ENCODE measurements at places on chromosomes 3 and 15.

- no peak for DNase-seq
Measured at GRCh38 chr3:149077628-149078027, 8.7 kb downstream of the HLTF start.

GRCh38 chr3:170564664-170565063 lies 21.2 kb downstream of the SLC7A14 start:
- no peak for DNase-seq

DNA sequence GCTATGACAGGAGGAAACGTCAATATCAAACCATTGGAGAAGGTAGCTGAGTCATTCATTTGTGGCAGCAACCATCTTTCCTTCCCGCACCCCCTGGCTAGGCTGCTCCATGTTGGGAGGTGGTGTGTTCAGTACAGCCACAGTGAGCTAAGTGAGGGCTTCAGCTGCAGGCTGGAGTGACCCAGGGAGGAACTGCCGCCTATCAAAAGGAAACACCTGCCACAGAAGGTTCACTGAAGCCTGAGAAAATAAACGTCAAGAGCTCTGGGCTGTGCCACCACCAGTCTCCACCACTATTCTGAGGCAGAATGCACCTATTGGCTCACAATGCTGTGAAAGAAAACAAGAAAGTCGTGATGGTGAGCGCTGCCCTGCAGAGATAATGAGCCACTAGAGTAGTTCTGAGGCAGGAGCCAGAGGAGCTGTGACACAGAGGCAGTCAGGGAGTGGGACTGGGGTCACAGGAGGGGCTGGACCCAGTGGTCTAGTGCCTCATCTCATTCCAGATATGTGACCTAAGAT lies 34.8 kb upstream of the CD47 start:
- peak; percentile 36 for DNase-seq

DNA sequence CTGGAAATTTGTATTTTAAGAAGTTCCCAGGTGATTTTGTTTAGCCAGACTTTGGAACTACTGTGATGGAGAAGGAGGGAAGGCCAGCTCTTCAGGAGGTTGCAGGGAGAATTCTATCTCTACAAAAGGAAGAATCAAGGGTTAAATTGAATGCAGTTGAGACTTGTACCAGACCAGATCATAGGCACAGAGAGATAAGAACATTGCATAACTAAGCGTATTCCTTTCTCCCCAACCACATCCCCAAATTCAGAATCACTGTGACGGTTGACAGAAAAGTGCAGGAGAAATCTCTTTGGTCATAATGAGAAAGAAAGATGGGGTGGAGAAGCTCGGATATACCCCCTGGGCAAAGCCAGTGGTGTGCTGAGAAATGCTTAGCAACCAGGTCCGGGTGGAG lies 7.2 kb downstream of the PLD1 start:
- DNase-seq = no peak

- no peak for DNase-seq
Measured at GRCh38 chr15:60219866-60220265, 177.9 kb downstream of the ANXA2 start.

- DNase-seq = no peak
Measured at GRCh38 chr15:27576576-27576975, 522.5 kb downstream of the OCA2 start.

DNA sequence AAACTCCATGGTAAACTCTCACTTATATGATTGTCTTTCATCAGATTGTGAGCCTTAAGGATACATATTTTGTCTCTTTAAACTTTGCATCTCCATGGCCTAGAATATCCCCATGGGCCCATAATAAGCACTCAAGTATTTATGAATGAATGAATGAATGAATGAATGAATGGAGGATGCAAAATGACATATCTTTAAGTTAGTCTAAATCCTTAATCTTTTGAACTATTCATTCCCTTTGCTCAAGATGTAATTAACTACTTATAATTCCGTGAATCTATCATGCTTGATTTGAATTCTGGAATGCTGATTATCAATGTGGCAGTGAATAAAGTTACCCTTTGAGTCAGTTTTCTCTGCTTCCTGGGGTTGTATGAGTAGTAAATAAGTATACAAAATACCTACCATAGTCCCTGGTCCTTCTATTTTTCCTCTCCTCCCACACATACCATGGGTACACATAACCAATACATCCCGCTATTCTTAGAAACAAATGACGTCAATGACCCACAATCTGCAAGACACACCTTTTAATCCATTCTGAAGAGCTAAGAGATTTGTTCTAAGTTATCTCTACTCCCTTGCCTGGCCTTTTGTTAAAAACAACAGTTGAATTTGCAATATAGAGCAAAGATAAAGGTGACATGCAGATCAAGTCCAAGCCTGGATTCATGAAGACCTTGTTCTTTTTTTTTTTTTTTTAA lies 94.5 kb downstream of the FBN1 start:
- no peak for DNase-seq

DNA sequence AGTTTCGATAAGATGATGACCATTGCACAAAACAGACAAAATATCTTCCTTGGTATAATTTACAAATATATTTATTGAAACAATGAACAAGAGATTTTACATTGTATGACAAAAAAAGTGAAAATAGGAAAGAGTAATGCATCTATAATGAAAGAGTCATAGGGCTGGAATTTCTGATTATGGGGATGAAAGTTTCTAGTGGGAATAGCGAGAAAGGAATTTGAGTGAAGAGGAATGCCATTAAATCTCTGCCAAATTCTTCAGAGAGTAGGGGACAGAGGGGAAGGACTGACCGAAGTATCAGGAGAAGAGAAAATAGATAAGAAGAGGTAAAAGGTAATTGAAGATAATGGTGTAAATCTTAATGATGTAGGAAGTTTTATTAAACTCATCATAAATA lies 125.4 kb downstream of the VGLL3 start:
- no peak for DNase-seq

- no peak for DNase-seq
Measured at GRCh38 chr15:92510163-92510882, 116.6 kb downstream of the ST8SIA2 start.

DNA sequence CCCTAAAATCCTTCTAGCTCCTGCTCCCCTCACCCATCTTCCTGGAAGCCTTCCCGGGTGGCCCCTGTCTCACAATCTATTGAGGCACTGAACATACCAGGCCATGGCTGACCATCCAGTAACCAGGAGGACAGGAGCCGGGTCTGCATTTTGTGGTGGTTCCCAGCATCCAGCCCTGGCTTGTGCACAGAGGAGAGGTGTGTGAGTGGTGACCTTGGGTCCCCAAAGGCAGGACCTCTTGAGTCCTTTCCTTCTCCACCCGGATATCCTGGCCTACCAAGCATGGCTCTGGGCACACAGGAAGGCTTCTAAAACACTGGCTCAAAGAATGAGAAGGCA lies 7.8 kb downstream of the CSK start:
- DNase-seq = no peak

DNA sequence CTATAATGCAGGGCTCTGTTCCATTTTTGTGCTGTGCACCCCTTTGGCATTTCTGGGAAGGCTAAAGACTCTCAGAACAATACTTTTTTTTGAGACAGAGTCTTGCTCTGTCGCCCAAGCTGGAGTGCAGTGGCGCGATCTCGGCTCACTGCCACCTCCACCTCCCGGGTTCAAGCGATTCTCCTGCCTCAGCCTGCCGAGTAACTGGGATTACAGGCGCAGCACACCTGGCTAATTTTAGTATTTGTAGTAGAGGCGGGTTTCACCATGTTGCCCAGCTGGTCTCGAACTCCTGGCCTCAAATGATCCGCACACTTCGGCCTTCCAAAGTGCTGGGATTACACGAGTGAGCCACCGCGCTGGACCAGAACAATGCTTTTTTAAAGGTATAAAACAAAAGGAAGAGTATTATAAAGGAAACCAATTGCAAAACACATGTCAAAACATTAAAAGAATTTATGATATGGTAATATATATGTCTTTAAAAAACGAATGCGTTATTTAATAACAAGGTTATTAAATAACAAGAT lies 999 bp downstream of the SQOR start:
- no peak for DNase-seq

DNA sequence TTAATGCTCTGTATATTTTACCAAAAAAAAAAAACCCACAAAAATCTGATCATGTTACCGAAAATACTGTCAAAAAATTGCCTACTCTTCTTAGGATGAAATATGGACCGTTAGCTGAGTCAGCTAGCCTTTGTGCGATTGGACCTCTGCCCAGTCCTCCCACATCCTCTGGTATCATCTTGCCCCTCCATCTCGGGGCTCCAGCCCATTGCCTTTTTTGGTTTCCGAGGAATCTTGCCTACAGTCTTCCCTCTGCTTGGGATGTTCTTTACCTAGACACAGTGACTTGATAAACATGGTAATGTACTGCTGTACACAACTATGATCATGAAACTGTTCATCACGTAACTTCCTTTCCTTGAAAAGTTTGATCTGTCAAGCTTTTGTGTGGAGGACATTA lies 371.4 kb downstream of the SV2B start:
- no peak for DNase-seq

DNA sequence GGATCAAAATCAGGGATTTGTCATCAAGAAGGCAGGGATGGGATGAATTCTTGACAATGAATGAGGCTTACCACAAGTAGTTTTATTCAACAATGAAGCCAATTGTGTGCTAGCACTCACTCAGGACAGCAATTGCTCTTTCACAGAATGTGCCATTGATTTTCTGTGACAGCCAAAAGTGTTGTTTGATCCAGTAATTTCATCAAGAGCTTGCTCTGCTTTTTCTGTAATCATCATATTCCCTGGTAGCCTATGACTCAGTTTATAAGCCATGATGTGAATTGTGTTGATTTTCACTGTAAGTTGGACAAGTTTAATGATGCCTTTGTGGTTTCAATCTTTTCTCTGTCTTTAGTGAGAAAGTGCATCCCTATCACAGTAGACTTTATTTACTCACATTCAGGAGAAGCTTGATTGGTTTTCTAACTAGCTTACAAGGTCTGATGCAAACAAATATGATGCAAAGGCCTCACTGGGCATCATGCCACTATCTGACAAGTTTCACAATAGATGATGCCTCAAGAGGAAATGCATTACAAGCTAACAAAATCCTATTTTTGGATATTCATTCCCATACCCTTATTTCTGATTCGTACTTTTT lies 13.6 kb upstream of the CSRNP1 start:
- DNase-seq = no peak

GRCh38 chr3:59754456-59755129 lies 704.8 kb upstream of the CFAP20DC start:
- no peak for DNase-seq

GRCh38 chr3:136197159-136197793 lies 1.1 kb upstream of the MSL2 start:
- no peak for DNase-seq

DNA sequence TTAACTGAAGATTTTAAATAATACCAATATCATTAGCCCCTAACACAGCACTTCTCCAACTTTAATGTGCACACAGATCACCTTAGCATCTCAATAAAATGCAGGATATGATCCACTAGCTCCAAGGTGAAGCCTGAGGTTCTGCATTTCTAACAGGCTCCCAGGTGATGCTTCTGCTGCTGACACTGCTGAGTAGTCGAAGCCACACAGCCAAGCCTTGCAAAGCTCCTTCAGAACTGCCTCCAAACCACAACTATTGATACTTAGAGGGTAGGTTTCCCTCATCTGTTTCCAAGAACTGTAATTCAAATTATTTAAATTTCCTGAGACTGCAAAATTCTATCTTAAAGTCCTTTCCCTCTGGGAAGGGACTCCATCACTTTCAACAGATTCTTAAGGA lies 3.9 kb downstream of the RIOX2 start:
- no peak for DNase-seq
